ENCODE measurements at places on chromosomes 4 and X.

DNA sequence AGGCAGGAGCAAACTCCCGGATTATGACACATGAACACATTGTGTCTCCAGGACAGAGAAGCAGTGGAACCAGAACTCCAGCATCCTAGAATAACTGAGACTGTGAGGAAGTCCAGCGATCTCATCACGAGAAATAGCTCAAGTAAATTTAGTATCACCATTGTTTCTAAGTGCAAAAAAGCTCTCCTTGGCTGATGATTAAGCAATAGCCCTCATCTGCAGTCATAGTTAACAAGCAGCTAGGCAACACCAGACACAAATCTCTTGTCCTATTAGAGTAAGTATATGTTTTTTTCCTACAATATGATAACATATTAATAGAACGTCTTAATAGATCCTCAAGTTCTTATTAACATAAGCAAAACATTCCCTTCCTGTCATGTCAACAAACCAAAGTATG lies 2.4 kb upstream of the CFAP299 start:
- DNase-seq = no peak

DNA sequence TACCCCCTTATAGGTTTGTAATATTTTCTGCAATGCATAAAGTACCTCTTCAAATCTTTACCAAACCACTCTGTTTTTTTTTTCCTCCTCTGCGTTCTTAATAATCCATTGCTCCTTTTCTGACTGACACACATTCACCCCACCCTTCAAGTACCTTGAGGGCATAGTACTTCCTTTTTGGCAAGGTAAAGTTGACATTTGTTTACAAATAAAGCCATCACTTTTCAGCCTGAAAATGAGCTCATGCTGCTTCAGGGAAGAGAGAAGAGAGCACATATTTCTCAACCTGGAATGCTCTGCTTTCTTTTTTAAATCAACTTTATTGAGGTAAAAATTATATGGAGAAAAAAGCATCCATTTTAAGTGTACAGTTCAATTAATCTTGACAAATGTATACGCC lies 113.9 kb downstream of the AGTR2 start:
- peak; percentile 21 for DNase-seq

DNA sequence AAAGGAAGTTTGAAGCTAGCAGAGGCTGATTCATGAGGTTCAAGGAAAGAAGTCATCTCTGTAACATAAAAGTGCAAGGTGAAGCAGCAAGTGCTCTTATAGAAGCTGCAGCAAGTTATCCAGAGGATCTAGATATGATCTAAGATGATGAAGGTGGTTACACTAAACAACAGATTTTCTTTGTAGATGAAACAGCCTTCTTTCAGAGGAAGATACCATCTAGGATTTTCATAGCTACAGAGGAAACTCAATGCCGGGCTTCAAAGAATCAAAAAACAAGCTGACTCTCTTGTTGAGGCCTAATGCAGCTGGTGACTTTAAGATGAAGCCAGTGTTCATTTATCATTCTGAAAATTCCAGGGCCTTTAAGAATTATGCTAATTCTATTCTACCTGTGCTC lies 28.8 kb downstream of the NR0B1 start:
- no peak for DNase-seq

GRCh38 chr4:70994387-70995099 lies 1.1 kb downstream of the DCK start:
- DNase-seq = no peak

DNA sequence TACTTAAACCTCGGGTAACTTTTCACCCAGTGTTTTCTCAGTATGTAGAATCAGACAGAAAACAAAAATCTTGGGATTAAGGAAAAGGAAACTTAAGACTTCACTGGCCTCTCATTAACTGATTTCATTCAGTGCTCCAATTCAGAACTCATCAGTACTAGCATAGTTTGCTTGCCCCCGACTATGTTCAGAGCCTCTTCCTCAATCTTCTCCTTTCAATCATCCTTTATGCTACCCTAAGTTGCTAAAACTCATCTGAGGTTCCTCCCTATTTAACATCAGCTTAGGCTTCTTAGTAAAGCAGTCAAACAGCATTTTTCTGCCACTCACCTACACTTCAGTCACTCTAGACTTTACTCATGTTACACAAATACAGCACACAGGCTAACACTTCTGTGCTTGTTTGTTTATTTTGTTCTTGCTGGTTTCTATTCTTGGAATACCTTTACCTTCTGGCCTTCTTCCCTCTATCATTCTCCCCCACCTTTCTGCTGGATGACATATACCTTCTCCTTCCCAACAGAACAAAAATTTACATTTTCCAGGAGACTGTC lies 163.0 kb upstream of the TLL1 start:
- DNase-seq = peak; percentile 23

DNA sequence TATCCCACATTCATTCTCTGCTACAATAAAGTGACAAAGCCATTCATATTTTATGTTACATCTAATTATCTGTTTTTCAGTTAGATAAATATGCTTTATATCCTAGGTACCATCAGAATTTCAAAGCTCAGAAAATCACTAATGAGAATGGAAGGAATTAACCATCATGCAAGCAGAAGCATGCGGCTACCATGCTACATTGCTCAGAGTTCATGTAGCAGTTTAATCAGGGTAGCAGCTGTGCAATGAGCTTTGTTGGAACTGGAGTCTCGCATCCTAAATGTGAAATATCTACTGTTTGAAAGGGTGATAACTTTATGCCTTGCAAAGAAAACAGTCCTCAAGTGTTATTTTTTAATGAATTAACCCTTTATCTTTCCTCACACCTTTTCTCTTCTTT lies 77.5 kb downstream of the SNCA start:
- no peak for DNase-seq

DNA sequence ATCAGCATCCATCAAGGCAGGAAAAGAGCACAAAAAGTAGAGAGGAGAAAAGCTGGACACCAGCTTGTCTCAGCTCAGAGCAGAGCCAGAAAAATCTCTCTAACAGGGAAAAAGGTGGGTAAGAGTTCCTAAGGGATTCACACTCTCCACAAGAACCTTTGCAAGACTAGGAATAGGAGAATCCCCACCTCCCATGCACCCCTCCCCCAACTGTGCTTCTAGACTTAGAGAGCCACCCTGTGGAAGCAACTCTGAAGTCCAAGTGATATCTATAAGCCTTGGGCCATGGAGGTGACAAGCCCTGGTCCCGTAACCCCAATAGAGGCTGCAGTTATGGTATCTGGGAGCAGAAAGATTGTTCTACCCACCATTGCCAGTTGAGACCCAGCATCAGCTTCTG lies 267.6 kb upstream of the MTMR8 start:
- no peak for DNase-seq

DNA sequence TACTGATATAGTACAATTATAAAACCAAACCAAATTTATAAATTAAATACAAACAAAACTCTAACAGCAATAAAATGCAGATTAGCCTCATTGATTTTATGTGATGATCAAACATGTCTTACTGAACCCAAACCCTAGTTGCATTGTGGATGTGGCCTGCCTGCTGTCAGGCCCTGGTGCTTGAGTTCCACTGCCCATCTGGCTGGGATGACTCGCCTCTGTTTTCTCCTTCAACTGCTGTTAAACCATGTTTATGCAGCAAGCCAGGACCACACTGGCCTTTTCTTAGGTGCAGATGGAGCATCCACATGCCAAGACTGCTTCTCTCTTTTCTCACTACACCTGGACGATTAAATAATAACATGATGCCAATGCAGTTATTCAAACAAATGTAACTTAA lies 22.6 kb downstream of the NAP1L5 start:
- DNase-seq = no peak

- no peak for DNase-seq
These were observed 79.9 kb downstream of the SLC9A6 start for GRCh38 chrX:136065044-136065671.

GRCh38 chrX:24266996-24267395 lies 46.9 kb downstream of the SUPT20HL2 start:
- DNase-seq = no peak

GRCh38 chr4:74188912-74189311 lies 31.0 kb downstream of the MTHFD2L start:
- no peak for DNase-seq
